ENCODE measurements at places on chromosomes 3 and 15.
A peak's percentile ranks its signal among the peaks of the same experiment; 100 is the strongest.

- no peak for DNase-seq
Observed at GRCh38 chr15:36432161-36432560, 147.3 kb upstream of the CDIN1 start.

DNA sequence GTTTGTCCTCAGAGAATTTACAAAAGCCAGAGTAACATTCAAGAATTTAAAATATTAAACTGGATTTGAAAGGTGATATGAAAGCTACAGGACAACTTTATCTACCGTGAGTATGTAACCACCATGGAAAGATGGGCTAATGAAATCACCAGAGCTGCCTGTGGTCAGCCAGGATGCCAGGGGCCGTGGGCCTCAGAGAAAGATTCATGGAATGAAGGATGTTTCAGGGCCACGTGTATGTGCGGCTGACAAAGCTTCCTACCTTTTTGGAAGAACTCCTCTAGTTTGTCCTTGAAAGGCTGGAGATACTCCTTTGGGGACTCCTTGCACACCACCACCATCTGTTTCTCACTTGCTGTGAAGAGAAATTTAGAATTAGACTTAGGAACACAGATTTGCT lies 138.9 kb downstream of the GREM1 start:
- no peak for DNase-seq

DNA sequence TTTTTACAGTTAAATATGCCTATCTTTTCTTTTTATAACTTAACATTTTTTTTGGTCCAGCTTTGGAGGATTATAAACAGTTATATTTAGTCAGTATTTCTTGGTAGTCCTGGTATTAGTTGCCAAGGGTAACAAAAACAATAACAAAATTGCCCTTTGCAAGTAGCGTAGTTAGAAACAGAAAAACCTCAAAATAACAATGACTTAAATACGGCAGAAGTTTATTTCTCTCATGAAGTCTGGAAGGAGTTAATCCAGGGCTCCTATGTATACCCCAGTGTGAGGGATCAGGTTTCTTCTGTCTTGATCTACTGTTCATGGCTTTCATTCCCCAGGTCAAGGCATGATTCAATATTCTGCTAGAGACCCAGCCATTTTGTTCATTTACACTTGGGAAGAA lies 14.1 kb upstream of the MYH15 start:
- DNase-seq = no peak

- DNase-seq = no peak
Observed at GRCh38 chr15:36294359-36294758, 285.1 kb upstream of the CDIN1 start.

DNA sequence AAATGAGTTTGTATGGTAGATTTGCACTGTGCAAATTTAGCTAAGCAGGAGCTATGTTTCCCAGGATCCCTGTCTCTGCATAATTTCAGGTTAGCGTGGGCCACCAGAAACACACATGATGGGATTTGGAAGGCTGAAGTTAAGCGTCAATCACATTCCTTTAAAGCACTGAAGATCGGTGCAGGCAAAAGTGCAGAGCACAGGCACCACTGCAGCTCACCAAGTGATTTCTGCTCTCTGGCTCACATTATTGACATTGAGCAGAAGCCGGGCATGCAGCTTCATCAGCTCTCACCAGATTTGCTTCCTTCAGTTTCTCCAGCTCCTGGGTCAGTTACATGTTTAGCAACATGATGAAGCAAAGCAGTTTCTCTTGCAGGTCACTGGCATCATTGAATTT lies 256.4 kb upstream of the TGFBR2 start:
- no peak for DNase-seq

DNA sequence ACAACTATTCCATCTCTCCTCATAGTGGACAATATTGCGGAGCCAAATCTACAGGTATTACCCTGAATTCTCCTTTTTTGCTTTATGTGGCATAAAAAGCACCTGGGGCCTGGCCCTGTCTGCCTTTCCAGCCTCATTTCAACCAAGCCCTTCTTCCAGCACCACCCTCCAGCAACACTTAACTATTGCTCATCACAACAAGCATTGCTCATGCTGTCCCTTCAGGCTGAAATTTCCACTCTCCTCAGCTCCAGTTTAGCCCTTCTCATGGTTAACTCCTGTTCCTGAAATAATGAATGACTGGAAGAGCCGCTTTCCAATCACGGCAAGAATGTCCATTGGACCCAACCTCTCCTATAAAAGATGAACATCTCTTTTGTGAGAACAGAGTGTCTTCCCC lies 107.4 kb downstream of the P2RY1 start:
- DNase-seq = no peak

GRCh38 chr3:48299746-48300712 lies 33.4 kb downstream of the SPINK8 start:
- DNase-seq = no peak

DNA sequence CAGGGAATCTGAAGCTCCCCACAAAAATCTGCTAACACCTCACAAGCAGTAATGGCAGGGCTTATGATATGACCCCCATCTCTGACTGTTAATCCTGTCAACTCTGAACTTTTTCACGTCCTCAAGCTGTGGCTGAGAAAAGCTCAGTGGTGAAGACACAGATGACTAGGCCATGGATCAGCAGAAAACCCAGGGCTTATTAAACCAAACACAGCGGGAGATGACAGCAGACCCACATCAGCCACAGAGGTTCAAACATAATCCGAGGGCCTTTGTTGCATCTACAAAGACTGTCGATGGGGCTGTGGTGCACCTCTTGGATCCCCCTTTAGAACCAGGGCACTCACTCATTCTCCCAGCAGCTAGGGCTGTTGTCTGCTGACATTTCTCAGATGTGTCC lies 50.4 kb downstream of the GLB1 start:
- no peak for DNase-seq

GRCh38 chr3:40068636-40069035 lies 240.9 kb upstream of the EIF1B start:
- no peak for DNase-seq

GRCh38 chr3:25182794-25183193 lies 245.3 kb upstream of the RARB start:
- DNase-seq = no peak

GRCh38 chr3:194885766-194886165 lies 200.1 kb downstream of the FAM43A start:
- DNase-seq = no peak

DNA sequence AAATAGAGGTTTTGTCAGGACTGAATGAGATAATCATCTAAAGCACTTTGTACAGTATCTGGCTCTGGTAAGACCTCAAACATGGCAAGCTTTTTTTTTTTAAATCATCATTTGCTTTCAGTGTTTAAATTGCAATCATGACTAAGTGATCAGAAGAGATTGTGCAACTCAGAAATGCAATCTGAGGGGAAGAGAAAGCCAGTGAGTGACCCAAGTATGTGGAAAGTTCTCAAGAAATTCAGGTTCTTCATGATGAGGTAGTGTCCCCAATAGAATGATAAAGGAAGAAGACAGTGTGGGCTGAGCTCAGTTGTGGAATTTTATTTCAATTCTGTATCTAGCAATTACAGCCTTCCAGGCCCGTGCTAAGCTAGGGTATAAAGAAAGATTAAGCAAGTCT lies 132.2 kb upstream of the TBC1D5 start:
- DNase-seq = no peak

GRCh38 chr3:56915966-56916586 lies 114.3 kb upstream of the ARHGEF3 start:
- no peak for DNase-seq

DNA sequence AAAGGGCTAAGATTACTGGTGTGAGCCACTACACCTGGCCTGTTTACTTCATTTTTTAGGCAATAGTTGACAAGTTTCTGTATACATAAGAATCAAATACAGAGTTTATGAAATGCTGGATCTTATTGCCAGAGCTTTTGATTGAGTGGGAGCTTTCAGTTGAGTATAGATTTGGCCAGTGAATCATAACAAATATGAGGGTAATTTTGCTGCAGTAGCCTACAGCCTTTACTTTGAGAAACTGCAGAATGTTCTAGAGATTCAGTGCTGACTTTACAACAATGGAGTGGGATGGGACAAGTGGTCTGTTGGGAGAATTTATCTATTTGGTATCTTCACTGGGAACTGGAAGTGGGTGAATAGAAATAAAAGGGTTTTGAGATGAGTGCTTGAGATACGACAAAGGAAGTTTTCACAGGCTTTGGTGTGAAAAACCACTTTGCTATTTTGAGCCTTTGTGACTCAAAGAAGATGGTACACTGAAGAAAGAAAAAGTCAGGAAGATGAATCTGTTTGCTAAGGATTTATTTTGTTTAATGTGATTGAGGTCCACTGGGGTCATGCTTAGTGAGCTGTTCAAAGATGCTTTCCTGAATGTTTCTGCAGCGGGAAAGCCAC lies 227.8 kb downstream of the UBE2E2 start:
- DNase-seq = no peak

- DNase-seq = no peak
Observed at GRCh38 chr15:90201944-90202375, 830 bp downstream of the SEMA4B start.

DNA sequence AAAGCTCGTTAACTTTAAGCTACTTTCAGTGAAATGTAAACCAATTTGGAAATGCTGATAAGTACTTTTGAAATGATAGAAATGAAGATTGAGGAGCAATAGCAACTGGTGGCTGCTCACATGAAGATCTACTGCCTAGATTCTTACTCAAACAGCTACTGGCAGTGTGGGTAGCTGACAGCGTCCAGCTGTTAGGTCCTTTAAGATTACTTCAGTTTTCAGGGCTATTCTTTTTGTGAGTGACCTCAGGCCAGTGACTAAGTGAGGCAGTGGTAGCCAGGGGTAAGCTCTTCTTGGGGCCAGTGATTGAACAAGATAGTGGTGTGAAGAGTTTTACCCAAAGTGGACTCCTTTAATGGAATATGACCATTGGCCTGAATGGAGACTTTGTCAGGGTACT lies 41.3 kb downstream of the NECTIN3 start:
- DNase-seq = no peak

- no peak for DNase-seq
Observed at GRCh38 chr3:185744997-185745843, 79.6 kb downstream of the IGF2BP2 start.

GRCh38 chr3:40557575-40558161 lies 32.9 kb downstream of the ZNF621 start:
- DNase-seq = no peak

- no peak for DNase-seq
Observed at GRCh38 chr15:73293773-73294172, 75.0 kb downstream of the HCN4 start.

DNA sequence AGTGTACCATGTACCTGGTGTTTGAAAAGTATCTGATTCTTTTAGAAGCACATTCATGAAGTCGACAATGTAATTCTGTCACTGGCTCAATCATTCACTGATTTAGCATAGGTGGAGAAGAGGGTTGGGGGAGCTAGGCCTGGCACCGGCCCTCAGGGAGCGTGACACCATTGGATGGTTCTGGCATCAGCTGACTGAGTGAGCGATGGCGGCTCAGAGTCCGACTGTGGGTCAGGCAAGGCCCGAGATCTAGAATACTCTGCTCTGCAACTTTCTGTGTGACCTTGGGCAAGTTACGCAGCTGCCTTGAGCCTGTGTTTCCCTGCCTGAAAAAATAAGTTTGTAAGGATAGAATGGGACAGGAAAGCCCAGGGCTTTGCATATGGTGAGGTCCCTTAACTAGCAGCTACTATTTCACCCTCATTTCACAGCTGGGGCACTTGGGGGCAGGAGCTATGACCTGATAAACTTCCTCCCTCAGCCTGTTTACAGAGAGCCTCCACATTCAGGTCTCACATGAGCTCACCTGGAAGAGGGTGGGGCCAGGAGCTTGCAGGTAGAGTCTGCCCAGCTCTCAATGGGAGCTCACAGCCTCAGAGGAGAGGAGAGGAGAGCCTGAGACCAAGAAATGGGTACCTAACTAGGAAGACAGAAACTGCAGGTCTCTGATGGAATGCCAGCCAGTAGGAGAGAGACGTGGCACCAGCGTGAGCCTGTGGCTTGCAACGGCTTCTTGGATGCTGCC lies 153.7 kb upstream of the TLE3 start:
- DNase-seq = no peak

DNA sequence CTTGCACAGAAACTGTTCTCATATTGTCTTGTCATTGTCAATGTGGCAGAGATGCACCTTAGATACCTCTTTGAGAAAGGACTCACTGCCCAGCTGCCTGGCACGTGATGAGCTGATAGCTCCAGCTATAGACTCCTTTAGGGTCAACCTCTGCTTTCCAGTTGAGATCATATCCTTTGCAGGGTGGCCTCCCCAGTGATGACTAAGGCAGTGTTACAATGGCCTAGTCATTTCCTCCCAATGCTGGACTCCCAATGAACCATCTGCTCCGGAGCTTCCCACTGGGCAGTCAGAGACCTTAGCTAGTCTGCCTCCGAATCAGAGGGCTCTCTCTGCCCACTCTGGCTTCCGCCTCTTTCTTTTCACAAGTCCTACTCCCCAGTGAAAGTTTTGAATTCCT lies 79.5 kb downstream of the CHRD start:
- DNase-seq = no peak

DNA sequence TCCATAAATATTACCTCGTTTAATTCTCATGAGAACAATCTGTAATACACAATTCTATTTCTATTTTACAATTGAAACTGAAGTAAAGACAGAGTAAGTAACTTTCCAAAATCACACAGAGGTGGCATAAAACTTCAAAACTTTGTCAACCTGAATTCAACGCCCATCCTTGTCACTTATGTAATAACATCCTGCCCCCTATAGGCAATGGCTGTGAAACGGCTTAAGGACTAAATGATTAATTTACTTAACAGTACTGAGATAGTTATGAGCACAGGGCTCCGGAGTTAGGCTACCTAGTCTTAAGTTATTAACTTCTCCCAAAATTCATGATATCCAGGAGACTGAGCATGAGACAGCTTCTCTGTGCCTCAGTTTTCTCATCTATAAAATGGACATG lies 293.1 kb upstream of the CHRM5 start:
- no peak for DNase-seq

GRCh38 chr3:187041362-187042307 lies 97.7 kb downstream of the RPL39L start:
- DNase-seq = no peak

- DNase-seq = no peak
Observed at GRCh38 chr3:40574661-40575060, 49.9 kb downstream of the ZNF621 start.

DNA sequence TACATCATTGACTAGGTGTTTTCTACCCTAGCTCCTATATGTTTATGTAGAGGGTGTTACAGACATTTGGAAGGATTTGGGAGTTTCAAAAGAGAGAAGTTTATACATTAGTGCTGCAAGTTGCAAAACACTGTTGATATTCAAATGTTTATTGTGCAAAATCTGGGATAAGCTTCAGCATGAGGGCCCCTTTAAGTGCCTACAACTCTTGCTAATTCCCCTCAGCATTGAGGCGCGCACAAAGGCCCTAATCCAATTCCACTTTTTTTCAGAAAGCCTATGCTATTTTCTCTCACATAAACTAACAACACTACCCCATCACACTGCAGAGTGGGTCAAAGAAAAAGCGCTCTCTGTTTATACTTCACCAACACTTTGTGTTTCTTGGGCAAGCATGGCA lies 208.0 kb downstream of the NR2F2 start:
- DNase-seq = no peak

DNA sequence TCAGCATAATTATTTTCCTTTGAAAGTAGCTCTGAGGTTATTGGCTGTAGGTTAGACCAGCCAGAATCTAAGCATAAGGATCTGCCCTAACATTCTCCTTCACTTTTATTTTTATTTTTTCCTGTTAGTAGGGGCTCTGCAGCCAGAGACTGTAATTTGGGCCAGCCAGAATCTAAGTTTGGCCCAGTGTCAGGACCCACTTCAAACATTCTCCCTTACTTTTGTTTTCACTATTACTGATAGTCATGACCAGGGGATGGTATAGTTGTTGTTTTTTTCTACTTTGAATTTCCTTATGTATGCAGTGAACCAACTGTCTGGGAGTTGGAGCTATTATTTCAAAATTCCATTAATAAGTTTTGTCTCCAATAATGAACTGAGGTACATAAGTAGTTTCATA lies 121.0 kb upstream of the MBNL1 start:
- no peak for DNase-seq

GRCh38 chr3:49276475-49277382 lies at the start of gene C3orf62:
TSS of gene C3orf62 (minus strand) at chr3:49277232. CDS start at chr3:49276872, 360 bp downstream.
- DNase-seq = peak; percentile 92
